ENCODE measurements at places on chromosomes 7 and 10.

GRCh38 chr10:122499491-122499941 lies 38.2 kb downstream of the HTRA1 start:
- no peak for DNase-seq

DNA sequence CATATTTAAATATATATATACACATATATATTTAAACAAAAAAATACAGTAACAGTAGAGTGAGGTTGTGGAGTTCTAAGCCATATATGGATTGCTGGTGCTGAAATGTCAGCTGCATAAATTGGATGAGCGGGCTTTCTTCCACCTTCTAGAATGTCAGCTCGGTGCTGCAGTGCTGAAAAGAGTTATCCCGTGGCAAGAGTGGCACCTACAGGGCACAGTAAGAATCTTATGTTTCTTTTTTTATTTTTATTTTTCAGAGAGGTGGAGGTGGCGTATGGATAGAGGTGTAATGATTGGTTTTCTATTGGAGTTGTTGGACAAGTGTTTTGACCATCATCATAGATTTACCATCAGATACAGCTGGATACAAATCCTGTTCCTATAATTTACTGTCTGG lies 86.2 kb upstream of the DYNC1I1 start:
- no peak for DNase-seq

- DNase-seq: no peak
These were observed 315.2 kb upstream of the ZNF32 start for GRCh38 chr10:43963793-43964425.

DNA sequence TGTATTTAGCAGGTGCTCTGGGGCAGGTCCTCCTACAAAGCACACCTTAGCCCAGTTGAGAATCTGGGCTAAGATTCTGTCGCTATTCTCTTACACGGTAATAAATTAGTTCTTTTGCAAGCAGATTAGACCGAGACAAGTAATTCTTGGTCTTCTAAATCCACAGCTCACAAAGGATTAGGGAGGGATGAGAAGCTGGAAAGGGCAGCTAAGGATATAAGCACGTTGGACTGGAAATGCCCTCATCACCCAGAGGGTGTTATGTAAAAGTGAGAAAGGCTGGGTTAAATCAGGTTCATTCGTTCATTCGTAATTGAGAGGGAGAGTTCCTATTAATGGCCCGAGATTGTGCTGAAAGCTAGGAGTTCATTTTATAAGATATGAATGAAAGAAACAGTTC lies 41.8 kb downstream of the PFKFB3 start:
- no peak for DNase-seq

DNA sequence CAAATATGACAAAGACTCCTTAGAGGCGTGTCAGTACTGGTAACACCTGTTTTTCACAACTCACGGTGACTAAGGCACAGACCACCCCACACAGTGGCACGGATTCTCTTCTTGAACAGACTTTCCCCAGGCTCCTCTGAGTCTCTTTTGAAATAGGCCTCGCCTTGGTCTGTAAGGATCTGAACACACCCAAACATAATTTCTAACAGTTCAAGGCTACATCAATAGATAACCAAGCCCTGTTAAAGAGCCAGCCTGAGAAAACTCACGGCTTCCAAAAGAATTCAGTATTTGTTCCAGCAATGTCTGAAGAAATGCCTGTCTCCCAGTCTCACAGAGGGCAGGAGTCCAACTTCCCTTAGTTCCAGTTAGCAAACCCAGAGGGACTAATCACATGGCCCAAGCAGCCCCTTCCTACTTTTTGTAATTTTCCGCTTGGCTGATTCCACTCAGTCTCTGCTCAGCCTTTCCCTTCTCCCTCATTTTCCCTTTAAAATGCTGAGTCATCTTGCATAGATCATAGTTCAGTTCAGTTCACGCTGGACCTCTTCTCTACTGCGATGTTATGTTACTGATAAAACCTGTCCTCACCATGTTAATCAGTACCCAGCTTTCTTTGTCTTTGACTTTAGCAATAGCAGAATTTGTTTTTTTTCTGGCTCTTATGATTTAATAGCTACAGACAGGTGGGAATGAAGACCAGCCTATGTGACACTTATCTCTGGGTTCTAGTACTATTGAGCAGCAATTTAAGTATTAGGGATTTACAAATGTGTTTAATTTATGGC lies 22.6 kb upstream of the AKR1C3 start:
- DNase-seq: no peak

DNA sequence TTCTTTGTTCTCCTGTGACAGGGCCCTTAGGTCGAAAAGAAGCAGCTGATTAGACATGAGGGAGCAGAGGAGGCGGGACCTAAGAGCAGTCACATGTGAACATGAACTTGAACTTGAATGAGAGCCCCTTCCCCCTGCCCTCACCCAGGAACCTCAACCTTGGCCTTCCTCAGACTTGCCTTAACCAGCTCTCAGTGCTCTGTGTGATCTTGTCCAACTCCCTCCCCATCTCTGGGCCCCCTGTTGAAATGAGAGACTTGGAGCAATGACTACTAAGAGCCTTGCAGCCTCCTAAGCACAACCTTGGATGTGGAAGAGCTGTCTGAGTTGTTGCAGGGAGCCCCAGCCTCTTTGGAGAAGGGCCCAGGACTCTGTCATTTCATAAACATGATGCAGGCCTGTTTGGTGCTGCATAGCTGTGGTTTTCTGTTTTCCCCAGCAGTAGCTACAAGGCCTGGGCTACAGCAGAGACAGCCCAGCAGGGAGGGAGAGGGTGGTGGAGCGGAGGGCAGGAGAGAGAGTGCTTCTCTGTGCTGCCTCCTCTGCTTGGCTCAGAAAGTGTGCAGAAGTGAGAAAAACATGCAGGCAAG lies 123.9 kb upstream of the ZMIZ1 start:
- DNase-seq: no peak

DNA sequence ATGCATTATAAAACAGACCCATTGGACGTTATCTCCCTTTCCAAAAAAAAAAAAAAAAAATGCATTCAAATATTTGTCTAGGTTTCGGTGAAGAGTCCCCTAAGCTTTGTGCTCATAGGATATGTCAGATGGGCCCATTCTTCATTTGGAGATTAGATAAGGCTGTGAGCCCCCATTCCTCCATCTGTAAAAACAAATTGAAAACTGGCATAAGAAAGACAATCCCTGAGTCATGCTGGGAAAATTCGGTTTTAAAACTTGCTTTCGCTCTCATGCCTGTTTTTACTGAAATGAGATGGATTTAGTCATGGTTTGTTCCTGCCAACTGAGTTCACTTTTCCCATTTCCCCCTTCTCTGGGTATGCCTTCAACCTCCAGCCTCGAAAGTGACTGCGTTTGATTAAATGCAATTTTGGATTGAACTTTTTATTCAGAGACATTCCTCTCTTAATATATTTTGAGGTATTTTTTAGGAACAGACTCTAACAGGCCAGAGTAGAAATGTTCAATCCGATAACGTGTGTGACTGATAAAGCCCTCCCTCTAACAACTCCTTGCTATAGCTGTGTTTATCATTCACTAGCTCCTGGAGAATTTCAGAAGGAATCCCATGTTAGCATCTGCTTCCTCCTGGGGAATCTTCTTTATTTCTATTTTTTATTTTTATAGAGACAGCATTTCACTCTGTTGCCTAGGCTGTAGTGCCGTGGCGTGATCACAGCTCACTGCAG lies 190.9 kb upstream of the LYZL2 start:
- no peak for DNase-seq

- DNase-seq: no peak
These were observed 789 bp downstream of the TCF7L2 start for GRCh38 chr10:112950714-112951358.

- DNase-seq: no peak
These were observed 146.4 kb downstream of the RPS24 start for GRCh38 chr10:78179886-78180705.

- DNase-seq: no peak
These were observed 37.8 kb downstream of the CLRN3 start for GRCh38 chr10:127854769-127855590.

DNA sequence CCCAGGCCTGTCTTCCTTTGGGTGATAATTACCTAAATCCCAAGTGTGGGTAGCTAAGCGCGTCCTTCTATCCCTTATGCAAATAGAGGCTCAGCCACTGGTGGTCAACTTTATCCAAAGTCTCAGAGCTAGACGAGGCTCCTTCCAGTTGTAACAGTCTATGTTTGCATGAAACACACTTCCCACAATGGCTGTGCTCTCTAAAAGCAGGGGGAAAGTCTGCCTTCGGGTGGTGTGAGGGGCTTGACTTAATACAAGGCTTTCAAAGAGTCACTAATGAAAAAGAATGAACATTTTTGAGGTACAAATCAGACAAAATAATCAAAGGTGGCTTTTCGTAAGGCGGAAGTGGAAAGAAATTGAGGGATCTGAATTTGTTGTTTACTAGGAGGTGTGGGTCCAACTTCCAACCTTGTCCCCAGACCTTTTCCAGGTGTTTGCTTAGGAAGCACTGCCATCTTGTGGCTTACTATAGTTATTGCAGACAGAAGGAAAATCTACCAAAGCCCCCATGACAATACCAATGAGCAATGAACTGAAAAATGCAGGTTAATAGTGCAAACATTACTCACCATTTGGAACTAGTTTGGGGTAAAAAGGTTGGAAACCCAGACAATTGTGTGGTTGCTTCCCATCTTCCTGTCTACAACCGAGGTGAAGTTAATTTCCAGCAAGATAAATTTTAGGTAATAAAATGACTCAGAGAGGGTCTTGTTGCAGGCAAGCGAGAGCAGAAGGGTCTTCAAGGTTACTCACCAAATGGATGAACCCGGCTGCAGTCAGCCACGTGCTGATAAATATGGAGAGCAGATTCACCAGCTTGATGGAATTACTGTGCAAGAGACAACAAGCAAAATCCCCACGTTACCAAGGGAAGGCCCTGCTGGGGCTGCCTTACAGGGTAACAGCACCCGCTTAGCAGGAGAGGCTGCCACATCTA lies 525.7 kb downstream of the KCNMA1 start:
- no peak for DNase-seq

DNA sequence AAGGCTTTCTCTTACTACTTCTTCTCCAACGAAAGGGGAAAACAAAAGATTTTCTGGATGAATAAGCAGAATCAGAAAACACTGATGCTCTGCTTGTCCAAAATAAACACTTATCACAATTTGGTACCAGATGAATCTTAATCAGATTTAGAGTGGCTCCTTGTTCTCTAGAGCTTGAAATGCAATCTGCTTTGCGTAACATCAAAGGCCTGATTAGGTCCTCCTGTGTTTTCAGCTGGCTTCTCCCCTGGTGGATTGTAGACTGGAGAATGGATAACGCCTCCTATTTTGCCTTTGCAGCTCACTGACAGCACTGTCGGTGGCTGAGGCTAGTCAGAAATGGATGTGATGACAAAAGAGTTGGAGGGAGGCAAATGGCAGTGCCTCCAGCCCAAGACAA lies 91.2 kb downstream of the FAM13C start:
- DNase-seq: no peak

- DNase-seq: no peak
These were observed 73.9 kb upstream of the VIPR2 start for GRCh38 chr7:159218607-159219006.

- DNase-seq: no peak
These were observed 168.3 kb upstream of the SP8 start for GRCh38 chr7:20954711-20955619.
